Esophagus mucosa (tissue), 1 donor: ENCODE measurements at places on chromosomes 4 and X. TPM values are rescaled to one million over a fixed set of nuclear protein-coding genes. Genes with fewer than 3 reads are reported as not detected.

Gene CT45A10
- not detected for total RNA-seq

Gene FOXR2
- total RNA-seq = not detected

Gene F8A2
- total RNA-seq = not detected

Gene COL4A5
- total RNA-seq = 18.9 TPM

Gene HAND2
- total RNA-seq = 0.08 TPM

Gene FDCSP
- 53.0 TPM for total RNA-seq

Gene SSX3
- not detected for total RNA-seq

Gene NPY1R
- 0.16 TPM for total RNA-seq

Gene MAGEB10
- total RNA-seq = not detected

Gene SERTM2
- total RNA-seq = not detected

Gene PPP4R3C
- total RNA-seq = not detected

Gene DMD
- total RNA-seq = 5.1 TPM

Gene LPAR4
- total RNA-seq = not detected
